ENCODE measurements at places on chromosomes 1 and 21.

DNA sequence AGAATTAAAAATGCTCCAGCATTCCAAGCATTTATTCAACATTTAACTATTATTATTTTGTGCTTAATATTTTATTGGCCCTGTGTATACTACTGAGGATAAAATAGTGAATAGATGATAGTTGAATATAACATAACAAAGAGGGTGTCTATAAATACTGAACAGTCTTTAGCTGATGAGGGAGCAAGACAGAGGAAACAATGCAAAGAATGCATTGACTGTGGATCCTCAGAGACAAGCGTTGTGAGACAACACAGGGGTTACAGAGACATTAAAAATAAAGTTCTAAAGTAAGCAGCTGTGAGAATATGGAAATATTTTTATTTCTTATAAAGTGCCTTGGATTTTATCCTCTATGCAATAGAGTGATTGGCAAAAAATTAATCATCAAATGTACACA, 1133.1 kb downstream of the PLA2G4A start:
- no peak for DNase-seq

DNA sequence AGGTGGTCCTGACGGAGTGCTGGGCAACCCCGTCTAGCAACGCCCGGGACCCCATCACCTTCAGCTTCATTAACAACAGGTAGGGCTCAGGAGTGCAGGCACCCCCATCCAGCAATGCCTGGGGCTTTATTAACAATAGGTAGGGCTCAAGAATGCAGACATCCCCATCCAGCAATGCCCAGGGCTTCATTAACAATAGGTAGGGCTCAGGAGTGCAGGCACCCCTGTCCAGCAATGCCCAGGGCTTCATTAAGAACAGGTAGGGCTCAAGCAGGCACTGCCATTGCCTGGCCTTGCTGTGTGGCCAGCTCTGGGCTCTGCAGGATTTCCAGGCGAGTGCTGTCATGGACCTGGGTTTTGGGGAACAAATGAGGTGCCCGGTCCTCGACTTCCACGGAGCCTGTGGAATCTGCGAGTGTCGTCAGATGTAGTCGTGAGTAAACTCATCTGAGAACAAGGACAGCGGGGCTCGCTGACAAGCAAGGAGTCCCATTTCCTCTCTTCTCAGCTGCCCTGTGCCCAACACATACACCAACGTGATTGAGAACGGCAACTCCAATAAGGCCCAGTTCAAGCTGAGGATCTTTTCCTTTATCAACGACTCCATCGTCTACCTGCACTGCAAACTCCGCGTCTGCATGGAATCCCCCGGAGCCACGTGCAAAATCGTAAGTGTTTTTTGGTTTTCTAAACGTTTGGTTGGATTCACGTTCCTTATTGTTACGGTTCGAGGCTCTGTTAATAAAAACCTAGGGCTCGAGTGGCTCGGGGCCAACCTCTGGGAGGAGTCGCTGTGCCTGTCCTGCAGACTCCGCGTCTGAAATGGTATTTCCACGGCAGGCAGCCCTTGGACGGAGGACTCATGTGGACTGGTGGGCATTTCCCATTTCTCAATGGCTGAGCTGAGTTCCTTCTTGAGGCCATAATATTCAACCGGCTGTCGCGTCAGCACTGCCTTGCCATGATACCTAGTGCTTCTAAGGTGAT, 56.3 kb downstream of the UMODL1 start:
- DNase-seq: no peak

GRCh38 chr21:45596704-45597318, 46.7 kb upstream of the PCBP3 start:
- DNase-seq: no peak

- DNase-seq: peak; percentile 21
Measured at GRCh38 chr1:179121159-179121938, 39.5 kb downstream of the TOR3A start.

DNA sequence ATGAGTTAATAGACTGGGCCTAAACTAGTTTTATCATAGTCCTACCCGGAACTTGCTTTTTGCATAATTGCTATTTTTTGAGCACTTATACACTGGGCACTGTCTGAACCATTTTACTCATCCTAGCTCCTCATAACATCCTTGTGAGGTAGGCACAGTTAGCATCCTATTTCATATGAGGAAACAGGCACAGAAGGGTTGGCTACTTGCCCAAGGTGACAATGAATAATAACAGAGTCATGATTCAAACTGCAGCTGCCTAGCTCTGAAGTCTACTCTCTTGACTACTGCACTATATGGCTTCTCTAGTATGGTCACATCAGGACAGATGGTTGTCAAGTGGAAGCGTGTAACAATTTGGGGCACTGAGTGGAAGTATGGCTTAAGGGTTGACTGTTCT, 18.2 kb upstream of the RC3H1 start:
- peak; percentile 96 for DNase-seq

GRCh38 chr1:77476475-77476874, 194.7 kb downstream of the AK5 start:
- DNase-seq: no peak

- no peak for DNase-seq
Measured at GRCh38 chr1:225847610-225848009, 34.6 kb downstream of the TMEM63A start.

GRCh38 chr1:170534626-170535147, 2.7 kb downstream of the GORAB start:
- no peak for DNase-seq

DNA sequence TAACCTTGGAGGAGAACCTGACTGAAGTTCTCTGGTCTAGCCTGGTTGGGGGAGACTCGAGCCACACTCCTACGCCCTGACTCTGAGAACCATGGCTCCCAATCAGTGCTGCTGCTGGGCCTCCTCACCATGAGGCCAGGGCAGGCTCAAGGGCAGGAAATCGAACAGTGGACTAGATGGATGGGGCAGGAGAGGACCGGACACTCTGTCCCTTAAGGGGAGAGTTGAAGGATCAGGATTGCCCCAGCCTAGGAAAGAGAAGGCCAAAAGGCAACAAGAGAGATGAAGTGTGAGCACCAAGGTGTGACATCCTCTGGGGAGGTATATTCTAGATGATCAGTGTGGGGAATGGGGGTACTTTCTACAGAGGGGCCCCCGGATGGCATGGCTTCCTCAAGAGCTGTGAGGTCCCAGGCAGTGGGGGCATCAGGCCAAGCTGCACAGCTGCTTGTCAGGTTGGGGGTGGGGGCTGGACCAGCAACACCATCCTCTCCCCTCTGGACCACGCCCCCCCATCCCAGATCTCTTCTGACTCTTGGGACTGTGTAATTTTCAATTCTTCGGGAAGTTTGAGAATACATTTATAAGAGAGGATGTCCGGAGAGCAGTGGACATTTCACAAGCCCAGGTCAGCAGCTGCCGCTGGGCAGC, 34.0 kb downstream of the MX1 start:
- no peak for DNase-seq

DNA sequence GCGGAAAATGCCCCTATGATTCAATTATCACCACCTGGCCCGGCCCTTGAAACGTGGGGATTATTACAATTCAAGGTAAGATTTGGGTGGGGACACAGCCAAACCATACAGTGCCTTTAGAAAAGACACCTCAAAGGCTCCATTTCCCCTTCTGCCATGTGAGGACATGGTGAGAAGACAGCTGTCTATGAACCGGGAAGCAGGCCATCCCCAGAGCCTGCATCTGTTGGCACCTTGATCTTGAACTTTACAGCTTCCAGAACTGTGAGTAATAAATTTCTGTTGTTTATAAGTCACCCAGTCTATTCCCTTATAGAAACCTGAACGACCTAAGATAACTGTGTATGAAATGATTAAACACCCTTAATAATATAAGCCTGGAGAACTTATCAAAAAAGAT, 61.6 kb downstream of the KIFAP3 start:
- no peak for DNase-seq

GRCh38 chr1:109977657-109978378, 6.7 kb upstream of the AHCYL1 start:
- no peak for DNase-seq

GRCh38 chr1:82390627-82391026, 589.9 kb downstream of the ADGRL2 start:
- no peak for DNase-seq

DNA sequence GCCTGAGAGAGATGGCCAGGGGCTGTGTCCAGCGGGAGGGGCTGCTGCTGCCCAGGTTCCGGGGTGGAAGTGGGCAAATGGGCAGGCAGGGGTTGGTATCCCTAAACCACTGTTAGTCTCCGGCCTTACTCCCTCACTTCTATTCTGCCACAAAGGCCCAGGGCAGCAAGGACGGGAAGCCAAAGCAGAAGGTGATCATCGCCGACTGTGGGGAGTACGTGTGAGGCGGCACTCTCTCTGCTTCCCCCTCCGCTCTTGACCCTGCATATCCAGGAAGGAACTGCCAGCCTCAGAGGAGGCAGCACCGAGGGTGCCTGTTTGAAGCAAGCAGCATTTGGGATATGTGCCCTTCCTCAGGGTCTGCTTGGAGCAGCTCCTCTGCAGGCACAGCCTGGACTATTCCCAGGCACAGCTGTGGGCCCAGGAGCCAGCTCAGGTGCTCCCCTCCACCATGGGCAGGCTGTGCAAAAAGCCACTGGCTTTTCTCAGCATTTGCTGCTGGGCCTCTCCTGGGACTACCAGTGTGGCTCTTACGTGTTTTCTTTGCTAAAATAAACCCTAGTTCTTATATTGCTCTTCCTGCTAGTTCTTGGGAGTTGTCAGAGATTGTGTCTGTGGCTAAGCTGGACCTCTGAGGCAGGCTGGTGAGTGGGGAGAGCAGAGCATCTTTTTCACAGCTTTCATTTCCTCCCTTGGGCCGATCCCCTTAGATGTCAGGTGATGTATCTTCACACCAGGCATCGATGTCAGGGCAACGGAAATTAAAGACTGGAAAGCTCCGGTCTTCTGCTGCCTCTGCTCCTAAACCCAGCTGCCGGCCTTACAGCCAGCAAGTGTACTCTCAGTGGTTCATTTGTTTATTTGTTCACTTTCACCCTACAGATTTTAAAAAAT, 14.7 kb downstream of the PPIE start:
- no peak for DNase-seq

- peak; percentile 87 for DNase-seq
Measured at GRCh38 chr1:182601416-182601786, 2.8 kb downstream of the RGS16 start.

- DNase-seq: no peak
Measured at GRCh38 chr1:184176058-184176457, 124.5 kb downstream of the TSEN15 start.

DNA sequence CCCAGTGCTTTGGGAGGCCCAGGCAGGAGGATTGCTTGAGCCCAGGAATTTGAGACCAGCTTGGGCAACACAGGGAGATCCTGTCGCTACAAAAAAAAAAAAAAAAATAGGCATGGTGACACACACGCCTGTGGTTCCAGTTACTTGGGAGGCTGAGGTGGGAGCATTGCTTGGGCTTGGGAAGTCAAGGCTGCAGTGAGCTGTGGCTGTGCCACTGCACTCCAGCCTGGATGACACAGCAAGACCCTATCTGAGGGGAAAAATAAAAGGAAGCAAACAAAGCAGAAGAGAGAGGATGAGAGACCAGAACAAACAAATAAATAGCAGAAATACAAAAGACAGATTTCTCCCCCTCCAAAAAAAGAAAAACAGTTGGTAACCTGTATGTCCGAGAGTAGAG, 34.0 kb downstream of the MTF2 start:
- DNase-seq: no peak

Data from foreskin fibroblast (primary cell).